Activated naive CD4-positive, alpha-beta T cell treated with anti-CD3 and anti-CD28 coated beads for 36 hours (primary cell): ENCODE measurements at places on chromosomes 16 and 17.

DNA sequence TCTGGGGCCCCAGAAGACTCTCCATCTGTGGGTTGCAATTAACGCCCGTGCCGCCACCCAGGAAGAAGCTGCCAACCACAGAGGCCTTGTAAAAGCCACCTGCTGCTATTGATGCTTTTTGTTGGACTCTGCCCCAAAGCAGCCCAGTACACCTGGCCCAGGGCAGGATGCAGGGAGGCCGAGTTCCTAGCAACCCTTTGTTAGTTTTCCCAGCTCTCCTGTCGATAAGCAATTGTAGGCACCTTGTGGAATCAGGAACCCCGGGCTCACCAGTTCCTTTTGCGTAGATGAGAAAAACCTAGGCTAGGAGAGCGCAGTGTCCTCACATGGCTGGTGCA is 103.3 kb downstream of the ABCC6 start:
- no peak for DNase-seq

DNA sequence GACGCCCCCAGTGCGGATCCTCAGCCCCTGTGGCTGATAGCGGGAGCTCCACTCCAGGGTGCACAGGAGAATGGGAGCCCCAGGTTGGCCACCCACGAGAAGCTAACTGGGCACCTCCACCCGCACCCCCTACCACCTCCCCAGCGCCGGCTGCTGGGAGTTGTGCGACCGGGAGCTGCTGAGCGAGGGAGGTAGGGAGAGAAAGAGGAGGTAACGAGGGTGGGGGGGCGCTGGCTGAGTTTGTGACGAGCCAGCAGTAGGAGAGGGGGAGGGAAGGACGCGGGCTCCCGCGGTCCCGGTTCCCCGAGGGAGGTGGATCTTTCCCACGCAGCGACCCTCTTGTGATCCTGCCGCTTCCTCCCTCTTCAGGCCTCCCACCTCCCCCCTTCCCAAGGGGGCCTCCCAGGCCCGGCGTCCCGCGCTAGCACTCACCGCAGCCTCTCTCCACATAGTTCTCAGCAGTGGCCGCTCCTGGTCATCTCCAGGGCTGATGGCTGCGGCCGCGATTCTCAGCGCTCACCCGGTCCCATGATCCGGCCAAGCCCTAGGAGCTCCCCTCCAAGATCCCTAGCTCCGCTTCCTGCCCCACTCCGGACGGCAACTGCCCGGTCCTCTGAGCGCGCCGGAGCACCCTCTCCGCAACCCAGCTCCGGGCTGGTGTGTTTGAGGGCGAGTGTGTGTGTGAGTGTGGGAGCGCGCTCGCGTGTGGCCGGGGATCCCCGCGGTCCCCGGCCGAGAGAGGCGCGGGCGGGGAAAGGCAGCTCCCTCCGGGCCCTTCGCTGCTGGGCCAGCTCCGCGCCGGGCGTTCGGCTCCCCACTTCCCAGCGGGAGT is at the start of gene GRIN2A:
GRIN2A (minus strand) TSS at position 207 of the 832 bp plus-strand sequence. CDS start 2,017 bp downstream, outside the sequence.
- no peak for DNase-seq

DNA sequence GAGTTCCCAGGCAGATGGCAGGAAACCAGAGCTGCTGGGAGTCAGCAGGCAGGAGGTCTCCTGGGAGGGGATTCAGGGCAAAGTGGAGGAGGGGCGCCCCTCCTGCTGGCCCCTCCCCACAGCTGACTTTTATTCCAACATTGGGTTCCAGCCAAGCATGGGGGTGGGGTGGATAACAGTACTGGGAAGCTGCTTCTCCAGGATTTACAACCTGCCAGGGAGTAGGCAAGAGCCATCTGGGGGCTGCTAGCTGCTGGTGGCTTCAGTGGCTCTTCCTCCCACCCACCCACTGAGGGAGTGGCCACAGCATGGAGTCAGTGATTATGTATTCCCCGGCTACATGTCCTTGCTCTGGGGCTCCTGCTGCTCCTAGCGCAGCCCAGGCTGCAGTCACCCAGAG is 36.8 kb downstream of the TMEM132E start:
- DNase-seq = no peak

- no peak for DNase-seq
Observed at GRCh38 chr17:68740555-68741447, 139.6 kb upstream of the FAM20A start.

- peak; percentile 68 for DNase-seq
Observed at GRCh38 chr17:48878920-48879898, 13.4 kb upstream of the ATP5MC1 start.
